ENCODE measurements at places on chromosomes 5 and 9.

GRCh38 chr9:125088752-125089151 lies 54.6 kb downstream of the SCAI start:
- no peak for DNase-seq

- DNase-seq, result no peak
These were observed 472.0 kb upstream of the WWC1 start for GRCh38 chr5:167819406-167819805.

GRCh38 chr9:37943345-37944265 lies 39.7 kb upstream of the SLC25A51 start:
- peak; percentile 62 for DNase-seq

DNA sequence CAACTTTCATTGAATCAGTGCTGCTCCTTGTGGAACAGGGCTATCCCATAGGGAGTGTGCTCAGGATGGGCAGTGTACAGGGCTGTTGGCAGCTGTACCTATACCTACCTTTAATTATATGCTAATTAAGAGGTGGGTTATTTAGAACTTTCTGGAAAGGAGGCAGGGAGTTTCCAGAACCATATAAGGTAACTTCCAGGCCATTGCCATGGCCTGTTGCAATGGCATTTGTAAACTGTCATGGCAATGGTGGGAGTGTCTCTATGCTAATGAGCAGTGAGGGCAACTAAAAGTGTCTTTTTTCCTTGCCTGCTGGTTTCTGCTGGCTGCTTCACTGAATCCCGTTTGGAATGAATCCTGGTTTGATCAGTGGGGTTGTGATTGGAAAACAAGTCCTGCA lies 2.3 kb upstream of the ARHGAP26 start:
- DNase-seq, result no peak

DNA sequence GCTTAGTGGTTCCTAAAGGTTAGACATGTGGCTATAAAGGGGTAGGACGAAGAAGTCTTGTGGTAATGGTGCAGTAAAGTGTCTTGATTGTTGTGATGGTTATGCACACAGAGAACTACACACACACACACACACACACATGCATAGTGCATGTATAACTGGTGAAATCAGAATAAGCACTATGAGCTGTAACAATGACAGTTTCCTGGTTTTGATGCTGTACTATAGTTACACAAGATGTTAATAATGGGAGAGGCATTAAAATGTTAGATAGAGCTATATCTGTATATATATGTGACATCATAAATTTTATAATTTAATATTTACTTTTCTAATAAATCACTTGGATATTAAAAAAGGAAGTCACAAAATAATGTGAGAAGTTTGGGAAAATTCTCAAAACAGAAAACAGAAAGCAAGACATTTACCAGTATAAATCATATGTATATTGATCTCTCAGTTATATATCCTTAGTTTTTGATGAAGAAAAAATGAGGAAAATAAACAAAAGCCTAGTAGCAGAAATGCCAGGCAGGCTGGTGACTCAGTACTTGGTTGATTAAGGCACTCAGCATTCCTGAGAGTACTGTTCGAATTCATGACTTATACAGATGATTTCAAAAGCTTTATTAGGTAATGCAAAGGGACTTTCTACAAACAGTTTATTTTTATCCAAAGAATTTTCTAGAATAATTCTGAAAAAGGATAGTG lies 350.5 kb upstream of the DAB2 start:
- DNase-seq, result no peak

- no peak for DNase-seq
These were observed 5.0 kb upstream of the AJM1 start for GRCh38 chr9:136837146-136837855.

DNA sequence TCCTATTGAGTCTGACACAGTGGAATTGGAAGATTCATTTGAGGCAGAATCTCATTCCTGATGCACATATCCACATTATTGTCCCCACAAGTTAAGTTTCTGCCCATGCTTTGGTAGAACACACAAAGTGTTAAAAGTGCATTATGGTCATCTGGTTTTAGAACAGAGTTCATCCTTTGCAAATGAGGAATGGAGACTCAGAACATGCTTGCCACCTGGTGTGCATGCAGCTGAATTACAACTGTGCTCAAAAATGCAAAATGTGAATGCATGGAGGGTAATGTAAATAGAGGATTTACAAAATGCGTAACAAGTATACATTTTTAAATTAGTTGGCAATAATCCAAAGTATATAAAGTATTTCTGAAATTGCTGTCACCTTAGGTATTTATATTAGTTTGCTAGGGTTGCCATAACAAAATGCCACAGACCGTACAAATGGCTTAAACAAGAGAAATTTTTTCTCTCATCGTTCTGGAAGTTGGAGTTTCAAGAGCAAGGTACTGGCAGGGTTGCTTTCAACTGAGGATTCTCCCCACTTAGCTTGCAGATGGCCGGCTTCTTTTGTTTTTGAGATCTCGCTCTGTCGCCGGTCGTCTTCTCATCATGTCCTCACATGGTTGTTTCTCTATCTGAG lies 671.1 kb downstream of the TAF11L14 start:
- peak; percentile 43 for DNase-seq

- DNase-seq, result no peak
These were observed 114.6 kb downstream of the SYK start for GRCh38 chr9:90916147-90916734.

DNA sequence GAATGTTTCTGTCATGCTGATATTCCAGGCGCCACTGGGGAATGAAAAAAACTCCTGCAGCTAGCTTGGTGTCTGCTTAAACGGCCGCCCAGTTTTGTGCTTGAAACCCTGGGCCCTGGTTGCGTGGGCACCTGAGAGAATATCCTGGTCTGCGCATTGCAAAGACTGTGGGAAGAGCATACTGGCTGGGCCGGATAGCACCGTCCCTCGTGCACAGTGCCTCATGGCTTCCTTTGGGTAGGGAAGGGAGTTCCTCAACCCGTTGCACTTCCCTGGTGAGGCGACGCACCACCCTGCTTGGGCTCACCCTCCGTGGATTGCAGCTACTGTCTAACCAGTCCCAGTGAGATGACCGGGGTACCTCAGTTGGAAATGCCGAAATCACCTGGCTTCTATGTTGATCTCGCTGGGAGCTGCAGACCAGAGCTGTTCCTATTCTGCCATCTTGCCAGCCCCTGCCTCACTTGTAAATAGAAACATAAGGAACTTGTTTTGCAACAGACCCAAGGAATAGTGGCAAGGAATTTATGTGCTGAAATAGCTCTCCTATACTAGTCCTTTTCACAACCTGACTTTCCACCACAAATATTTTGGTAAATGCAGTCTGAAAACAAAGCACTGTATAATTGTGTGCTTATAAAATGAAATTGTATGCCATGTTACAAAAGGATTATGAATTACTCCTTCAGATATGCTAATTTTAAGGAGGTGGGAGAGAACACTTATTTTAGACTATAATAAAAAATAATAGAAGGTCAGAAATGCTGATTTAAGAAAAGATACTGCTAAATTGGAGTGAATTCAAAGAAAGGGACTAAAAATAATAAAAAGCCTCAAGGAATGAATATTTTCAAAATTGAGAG lies 90.3 kb downstream of the ADAMTSL1 start:
- no peak for DNase-seq

DNA sequence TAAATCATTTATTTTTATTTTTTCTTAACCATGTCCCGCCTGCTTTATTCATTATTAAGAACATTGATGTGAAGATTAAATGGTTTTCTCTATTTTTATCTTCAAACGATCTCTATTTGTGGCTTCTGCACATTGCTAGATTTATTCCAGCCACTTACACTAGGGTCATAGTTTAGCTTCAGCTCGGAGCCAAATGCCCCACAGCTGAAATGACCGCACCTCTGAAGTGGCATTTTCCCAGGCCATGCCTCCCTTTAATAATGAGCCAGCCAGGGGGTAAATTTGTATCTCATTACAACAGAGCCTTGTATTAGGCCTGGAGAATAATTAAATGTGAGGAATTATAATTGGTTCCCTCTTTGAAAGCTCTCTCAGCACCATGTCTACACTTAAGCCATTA lies 89.4 kb downstream of the DOCK8 start:
- DNase-seq, result no peak

DNA sequence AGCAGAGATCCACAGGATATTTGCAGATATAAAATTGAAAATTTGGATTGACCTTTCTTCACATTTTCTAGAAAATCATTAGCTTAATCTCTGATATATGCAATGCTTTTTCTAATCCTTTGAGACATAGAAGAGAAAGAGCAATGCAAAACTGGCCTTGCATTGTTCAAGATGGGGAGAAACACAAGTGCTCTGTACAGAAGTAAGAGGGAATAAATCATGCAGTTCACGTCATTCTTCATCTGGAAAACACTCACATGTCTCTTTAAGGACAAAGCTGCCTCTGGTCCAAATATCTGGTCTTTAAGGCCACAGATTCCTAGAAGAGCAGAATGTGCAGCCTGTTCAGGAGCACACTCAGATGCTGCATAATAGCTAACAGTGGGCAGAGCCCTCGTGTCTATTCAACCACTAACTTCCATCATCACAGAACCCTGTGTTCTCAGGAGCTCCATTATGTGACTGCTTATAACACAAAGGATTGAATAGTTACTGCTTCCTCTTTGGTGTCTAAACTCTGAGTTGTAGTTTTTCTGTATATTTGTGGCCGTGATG lies 277.5 kb downstream of the PLK2 start:
- DNase-seq, result no peak

DNA sequence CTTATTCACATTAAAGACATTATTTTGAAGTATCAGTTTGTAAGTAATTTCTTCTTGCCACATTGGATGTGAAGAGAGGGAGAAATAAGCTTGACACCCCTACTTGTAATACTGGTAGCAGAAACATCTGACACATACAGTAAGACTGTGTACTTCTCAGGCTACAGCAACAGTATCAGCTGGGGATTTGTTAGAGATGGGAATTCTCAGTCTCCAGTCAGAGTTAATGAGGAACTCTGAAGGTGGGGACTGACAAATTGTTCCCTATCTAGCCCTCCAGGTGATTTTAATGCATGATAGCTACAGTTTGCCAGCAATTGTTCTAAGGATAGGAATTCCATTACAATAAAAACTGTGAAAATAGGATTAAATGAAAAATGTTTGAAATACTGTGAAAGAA lies 524.8 kb downstream of the PRR16 start:
- DNase-seq, result no peak

GRCh38 chr9:110083866-110084265 lies 124.1 kb downstream of the C9orf152 start:
- no peak for DNase-seq

- DNase-seq, result no peak
These were observed 428.2 kb downstream of the ANXA1 start for GRCh38 chr9:73579823-73580222.

- DNase-seq, result no peak
These were observed 67.6 kb upstream of the RANBP3L start for GRCh38 chr5:36369219-36369690.

DNA sequence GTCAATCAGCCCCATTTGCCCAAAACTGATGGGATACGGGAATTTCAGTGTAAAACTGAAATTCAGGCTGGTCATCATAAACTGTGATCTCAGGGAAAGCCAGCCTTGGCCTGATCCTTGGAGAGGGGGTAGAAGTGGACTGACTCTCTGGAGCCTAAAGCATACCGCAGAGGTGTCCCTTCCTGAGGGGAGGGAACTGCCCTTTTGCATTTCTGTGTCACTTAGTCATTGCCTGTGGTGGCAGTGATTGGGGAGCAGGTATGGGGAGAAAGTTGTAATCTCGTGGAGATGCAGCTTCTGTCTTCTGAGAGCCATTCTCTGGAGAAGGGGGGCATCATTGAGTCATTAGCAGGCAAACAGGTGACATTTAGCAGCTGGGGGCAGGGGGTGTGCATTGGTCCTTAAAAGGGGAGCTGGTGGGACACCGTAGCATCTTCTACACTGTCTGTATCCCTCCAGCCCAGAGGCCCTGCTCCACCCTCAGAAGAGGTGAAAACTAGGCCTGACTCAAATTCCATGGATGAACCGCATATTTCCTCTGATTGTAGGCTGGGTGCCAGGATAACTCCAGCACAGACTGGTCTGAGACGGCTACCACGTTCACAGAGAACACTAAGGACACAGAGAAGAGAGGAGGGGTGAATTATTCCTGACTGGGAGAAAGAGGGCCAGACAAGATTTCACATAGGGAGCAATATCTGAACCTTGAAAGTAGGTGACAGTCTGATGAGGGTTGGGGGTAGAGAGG lies 143.3 kb downstream of the SEC61B start:
- DNase-seq, result no peak

DNA sequence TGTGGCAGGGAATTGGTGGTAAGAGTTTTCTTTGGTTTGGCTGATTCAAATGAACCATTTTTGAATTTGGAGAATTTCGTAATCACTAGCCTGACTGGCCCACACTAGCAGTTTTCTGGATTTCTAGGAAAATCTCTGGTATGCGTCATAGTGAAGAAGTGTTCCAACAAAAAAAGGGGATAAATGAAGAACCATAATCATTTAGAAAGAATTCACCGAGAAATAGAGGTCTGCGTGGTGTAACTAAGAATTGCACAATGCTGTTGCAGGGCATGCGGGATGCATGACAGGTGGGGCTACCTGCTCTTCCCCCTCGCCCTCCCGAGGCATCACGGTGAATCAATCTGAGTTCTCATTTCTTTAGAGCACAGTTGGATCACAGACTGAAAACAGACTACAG lies 232.3 kb upstream of the PAPPA start:
- DNase-seq, result no peak

DNA sequence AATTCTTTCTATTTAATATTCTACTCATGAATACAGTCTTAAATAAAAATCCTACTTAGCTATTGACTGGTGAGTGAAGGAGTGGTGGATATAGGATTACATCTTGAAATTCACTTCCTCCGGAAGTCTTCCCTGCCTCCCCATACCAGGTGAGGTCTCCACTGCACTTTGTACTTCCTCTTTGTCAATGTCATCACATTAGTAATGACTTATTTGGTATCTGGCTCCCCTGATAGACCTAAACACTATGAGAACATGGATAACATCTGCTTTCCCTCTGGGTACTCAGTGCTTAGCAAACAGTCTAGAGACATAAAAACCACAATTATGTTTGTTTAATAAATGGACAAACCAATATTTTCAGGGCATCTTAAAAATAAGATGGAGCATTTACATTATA lies 532.1 kb downstream of the PDE4D start:
- DNase-seq, result no peak

DNA sequence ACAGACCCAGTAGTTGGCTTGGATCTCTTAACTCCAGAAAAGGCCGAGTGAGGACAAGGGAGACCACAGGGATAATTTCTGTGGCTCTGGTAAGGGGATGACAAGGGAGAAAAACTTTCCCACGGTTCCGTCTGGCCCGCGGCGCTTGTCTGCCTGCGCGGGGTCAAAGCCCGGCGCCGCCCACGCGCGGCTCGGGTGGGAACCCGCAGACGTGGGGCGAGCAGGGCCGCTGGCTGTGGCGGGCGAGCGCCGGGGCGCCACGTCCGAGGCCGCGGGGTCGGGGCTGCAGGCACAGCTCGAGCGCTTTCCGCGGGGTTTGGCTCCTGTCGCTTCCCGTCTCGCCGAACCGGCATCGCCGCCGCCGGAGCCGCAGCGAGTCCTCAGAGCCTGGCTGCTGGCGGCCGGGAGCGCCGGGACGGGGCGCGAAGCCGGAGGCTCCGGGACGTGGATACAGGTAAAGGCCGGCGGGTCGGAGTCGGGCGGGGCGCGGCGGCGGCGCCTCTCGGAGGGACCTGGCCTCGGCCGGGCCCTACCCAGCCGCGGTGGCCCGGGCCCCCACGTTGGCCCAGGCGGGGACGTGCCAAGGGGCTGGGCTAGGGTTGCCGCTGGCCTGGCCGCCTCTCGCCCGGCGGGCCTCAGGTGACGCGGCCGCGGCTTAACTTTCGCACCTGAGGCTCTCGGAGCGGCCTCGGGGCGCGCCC lies at the start of gene RNF180:
RNF180 (plus strand) TSS at position 344 of the 701 bp plus-strand sequence. CDS start 34,965 bp downstream, outside the sequence.
- no peak for DNase-seq

Measured in muscle of arm (tissue), 14 donors.